Mucosa of gallbladder (tissue), 1 donor: ENCODE measurements at places on chromosomes 16 and 17. TPM values are rescaled to one million over a fixed set of nuclear protein-coding genes. Genes with fewer than 3 reads are reported as not detected.

CDH3 gene
- 0.81 TPM for total RNA-seq

SPATA22 gene
- total RNA-seq, result 0.32 TPM

DYNLRB2 gene
- 1.3 TPM for total RNA-seq

SPIRE2 gene
- total RNA-seq, result 19.9 TPM

MYOCD gene
- total RNA-seq, result 37.3 TPM

ZNF205 gene
- 14.2 TPM for total RNA-seq

OTOP2 gene
- not detected for total RNA-seq

ESRP2 gene
- total RNA-seq, result 67.0 TPM

TMEM170A gene
- total RNA-seq, result 32.1 TPM

SLC5A2 gene
- total RNA-seq, result 3.7 TPM

RASL10B gene
- total RNA-seq, result 7.9 TPM

C16orf92 gene
- not detected for total RNA-seq

KCNH4 gene
- 0.06 TPM for total RNA-seq

ZACN gene
- not detected for total RNA-seq

AIPL1 gene
- not detected for total RNA-seq

RILP gene
- 11.7 TPM for total RNA-seq

ZPBP2 gene
- total RNA-seq, result not detected

CCL15 gene
- total RNA-seq, result 9.4 TPM

FOXC2 gene
- total RNA-seq, result 0.92 TPM

CFAP97D1 gene
- total RNA-seq, result not detected

FBXL16 gene
- total RNA-seq, result 0.78 TPM

CHAD gene
- total RNA-seq, result 2.1 TPM

GSG1L gene
- total RNA-seq, result not detected

CACNG1 gene
- not detected for total RNA-seq

C17orf50 gene
- not detected for total RNA-seq

SCN4A gene
- total RNA-seq, result 1.2 TPM

DBNDD1 gene
- total RNA-seq, result 21.2 TPM

SLC12A3 gene
- 0.20 TPM for total RNA-seq

TPSAB1 gene
- 139 TPM for total RNA-seq

SLC5A11 gene
- 2.5 TPM for total RNA-seq
